ENCODE measurements at places on chromosomes 2 and 18.

DNA sequence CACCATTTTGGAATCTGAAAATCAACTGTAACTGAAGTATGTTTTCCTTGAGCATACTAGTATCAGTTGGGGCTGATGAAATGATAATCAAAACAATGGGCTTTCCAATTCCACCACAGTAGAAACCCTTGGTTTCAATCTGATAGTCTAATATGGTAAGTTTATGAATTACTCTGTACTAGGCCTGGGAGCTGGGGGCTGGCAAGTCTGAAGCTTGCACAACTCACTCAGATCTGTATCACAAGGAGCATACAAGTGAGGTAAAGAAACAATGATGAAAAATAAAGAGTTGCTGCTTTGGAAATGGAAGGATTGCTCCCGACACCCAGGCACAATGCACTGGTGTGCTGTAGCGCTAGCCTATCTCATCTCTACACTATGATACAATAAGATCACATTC, 19.4 kb downstream of the ZEB2 start:
- no peak for DNase-seq

DNA sequence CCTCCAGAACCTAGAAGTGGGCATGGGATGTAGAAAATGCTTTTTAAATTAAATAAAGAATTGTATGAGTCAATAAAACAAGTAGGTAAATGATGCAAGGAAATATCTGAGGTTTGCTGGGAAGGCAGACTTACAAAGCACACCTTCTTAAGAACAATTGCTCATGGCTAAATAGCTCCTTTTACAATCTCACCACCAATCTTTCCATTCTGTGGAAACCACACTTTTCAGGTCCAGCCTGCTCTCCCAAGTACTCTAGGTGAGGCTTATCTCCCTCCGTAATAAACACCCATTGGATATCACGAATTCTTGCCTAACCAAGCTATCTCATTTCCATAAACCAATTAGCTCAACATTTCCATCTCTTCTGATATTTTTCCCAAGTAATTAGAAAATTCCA, 91.5 kb upstream of the SLC8A1 start:
- no peak for DNase-seq

DNA sequence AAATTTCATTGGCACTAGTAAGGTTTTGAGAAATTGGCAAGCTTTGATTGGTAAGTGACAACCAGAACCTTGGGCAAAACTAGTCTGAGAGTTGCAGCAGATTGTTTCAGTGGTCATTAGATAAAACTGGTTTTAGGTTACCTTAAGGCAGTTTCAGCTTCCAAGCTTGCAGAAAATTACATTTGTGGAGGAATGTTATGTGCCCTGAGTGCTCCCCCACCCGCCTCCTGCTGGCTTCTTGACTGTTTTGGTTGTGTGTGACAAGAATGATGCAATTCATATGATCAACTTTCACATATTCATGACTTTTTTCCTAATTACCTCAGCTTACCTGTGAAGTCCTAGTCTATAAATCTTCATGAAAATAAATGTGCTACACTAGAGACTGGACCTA, 599.5 kb upstream of the ZNF804A start:
- DNase-seq, result no peak

GRCh38 chr2:101516823-101517690, 42.1 kb upstream of the RFX8 start:
- no peak for DNase-seq

GRCh38 chr2:229050133-229050532, 221.0 kb downstream of the PID1 start:
- DNase-seq, result no peak

DNA sequence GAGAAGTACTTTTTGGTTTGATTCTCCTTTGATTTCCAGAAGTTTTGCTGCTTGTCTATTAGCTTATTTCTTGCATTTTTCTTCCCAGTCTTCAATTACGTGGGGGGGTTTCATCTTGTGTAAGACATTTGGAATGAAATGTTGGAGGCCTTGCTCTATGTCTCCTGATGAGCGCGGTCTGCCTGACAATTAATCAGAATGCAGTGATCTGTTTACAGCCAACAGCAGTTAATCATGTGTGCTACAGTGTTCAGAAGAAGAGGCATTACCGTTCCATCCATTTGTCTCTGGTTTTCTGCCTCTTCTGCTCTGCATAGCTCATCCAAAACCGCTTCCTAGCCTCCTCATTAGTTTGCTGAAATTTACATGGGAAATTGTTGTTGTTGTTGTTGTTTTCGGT, 134.4 kb upstream of the ST6GAL2 start:
- DNase-seq, result no peak

- DNase-seq, result no peak
These were observed 3.6 kb downstream of the COL5A2 start for GRCh38 chr2:189175869-189176433.

DNA sequence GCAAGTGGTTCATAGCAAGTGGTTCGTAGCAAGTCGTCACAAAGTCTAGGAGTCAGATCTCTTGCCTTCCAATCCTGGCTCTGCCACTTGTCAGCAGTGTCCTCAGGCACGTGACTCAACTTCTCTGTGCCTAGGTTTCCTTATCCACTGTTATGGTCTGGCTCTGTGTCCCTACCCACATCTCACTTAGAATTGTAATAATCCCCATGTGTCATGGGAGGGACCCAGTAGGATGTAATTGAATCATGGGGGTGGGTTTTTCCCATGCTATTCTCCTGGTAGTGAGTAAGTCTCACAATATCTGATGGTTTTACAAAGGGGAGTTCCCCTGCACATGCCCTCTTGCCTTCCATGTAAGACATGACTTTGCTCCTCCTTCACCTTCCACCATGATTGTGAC, 51.8 kb upstream of the AP1S3 start:
- no peak for DNase-seq

DNA sequence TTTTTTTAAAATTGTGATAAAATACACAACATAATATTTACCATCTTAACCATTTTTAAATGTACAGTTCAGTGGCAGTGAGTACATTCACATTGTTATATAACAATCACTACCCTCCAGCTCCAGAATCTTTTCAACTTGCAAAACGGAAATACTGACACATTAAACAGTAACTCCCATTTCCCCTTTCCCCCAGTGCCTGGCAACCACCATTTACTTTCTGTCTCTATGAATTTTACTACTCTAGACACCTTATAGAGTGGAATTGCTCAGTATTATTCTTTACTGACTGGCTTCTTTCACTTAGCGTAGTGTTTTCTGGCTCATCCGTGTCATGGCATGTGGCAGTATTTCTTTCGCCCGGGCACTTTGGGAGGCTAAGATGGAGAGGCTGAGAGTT, 32.6 kb downstream of the FASTKD2 start:
- DNase-seq, result no peak

DNA sequence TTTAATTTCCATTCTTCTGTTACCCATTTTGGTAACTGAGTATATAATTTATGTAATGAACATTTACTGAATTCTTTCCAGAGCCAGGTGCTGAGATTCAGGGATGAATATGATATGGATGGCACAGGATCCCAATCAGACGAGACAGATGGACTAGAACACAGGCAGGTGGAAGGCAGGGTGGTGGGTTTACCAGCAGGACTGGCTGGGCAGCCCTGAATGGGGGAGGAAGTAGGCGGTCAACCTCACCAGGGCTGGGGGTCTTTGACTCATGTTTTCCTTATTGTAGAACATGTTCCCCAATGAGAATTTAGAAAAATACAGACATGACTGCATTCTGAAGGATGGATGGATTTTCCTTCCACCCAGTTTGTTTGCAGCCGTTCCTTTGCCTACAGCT, 80.3 kb downstream of the CIB4 start:
- DNase-seq, result no peak

GRCh38 chr18:76565238-76566173, 70.5 kb upstream of the ZNF516 start:
- DNase-seq, result no peak

DNA sequence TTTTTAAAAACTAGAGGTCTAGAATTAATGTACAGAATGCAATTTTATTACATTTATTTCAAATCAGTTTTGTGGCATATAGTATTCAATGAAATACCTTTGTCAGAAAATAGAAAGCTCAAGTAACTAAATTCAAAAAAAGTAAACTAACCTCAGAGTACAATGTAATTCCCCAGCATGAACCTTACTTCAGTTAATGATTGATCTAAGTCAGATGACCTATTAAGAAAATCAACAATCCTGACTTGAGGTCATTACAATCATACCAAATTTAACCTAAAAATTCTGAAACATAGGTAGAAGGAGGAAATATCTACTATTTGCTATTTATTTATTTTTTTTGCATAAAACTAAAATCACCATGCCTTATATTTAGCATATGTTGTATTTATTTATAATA, 142.9 kb downstream of the CCDC102B start:
- DNase-seq, result no peak

DNA sequence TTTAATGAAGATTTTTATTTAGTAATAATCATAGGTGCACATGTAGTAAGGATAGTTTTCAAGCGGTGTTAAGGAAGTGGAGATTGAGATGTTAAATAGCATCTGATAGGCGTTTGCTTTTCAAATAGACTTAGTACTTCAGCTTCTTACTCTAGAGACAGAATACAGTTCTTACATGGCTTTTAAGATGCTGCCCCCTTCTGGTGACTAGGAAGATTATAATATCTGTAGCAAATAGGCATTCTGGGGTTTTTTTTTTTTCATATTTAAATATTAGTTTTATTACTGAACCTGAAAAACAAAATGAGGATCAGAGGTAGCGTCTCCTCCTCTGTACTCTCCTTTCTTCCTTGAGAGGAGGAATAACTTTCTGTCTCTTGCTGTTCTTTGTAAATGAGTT, 100.2 kb downstream of the AGAP1 start:
- no peak for DNase-seq

DNA sequence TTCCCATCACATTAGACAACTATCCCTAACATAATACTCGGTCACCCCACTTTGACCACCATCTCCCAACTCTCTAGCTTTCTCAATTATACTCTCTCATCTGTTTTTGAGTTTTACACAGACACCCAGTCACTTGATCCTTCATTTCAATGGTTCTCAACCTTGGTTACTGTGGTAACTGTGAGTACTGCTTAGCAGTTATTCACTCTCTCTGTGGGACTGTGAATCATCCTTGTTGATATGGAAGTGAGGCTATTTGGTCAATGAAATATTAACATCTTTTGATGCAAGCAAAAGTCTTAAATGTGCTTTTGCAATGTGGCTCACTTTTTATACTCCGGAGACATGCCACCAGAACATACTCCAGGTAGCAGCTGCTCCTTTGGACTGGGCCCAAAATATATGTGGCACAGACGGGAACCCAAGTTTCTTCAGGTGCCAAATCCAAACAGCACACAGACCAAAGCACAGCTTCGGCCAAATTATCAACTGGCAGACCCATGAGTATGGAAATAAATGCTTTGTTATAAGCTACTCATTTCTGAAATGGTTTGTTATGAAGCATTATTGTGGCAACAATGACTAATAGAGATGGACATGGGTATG, 75.0 kb upstream of the SLC25A52 start:
- DNase-seq, result no peak

GRCh38 chr2:200012401-200012800, 57.0 kb downstream of the MAIP1 start:
- no peak for DNase-seq

DNA sequence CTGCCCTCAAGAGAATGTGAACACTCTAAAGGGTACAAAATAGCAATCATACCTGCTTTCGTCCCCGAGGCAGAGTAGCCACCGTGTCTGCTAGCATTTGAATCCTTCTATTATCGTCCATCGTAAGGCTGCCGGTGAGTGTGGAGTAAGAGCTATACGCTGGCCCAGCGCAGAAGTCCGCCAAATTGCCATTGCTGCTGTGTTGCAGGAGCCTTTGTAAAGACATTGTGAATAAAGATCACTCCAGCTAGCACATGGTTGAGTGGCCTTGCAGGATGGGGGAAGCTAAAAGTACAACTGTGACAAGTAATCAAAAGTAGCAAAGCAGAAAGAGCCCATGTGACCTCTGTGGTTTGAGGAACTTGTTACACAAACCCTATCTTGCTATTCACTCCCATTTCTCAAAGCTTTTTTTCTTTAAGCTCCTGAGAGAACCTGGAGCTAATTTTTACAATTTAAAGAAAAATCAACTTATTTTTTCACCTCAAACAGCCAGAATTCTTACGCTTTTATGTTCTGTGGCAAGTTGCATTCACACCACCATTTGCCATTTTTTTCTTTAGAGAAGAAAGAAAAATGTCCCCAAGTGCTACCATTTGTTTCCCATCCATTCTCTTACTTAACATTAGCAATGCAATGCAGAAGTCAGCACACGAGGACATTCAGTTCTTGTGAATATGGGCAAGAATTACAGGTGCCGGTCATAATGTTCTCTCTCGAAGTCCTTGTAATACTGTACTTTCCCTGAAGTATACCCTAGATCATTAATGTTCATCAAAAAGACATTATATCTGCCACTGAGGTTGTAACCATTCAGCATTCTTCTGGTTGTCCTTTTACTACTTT, at the start of gene CYTIP:
Gene CYTIP (minus strand): TSS at position 295 of the 846 bp plus-strand sequence. CDS start 69 bp downstream, at position 226.
- peak; percentile 35 for DNase-seq

GRCh38 chr18:36403896-36404820, 106.6 kb downstream of the FHOD3 start:
- DNase-seq, result no peak

GRCh38 chr2:176924909-176925534, 287.6 kb upstream of the HNRNPA3 start:
- no peak for DNase-seq

DNA sequence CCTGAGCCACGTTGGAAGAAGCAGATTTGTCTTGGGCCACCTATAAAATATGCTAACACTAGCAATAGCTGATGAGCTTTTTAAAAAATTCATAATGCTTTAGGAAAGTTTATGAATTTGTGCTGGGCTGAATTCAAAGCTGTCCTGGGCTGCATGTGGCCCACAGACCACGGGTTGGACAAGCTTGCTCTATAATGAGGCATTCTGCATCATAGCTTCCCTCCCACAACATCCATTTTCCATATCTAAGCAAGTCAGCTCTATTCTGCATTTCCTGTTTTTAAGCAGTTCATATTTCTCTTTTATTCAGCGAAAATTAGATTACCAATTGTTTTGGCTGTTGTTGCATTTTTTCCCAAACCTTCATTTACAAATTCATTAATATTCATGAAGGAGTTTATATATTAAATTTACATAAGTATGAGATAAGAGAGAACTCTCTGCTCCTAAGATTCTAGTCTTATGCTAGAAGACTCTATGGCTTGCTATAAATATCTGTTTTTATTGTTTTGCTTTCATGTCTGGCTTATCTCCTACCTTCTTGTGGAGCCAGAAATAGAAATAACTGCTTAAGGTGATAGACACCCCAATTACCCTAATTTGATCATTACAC, 114.5 kb upstream of the HNRNPA3 start:
- DNase-seq, result no peak

DNA sequence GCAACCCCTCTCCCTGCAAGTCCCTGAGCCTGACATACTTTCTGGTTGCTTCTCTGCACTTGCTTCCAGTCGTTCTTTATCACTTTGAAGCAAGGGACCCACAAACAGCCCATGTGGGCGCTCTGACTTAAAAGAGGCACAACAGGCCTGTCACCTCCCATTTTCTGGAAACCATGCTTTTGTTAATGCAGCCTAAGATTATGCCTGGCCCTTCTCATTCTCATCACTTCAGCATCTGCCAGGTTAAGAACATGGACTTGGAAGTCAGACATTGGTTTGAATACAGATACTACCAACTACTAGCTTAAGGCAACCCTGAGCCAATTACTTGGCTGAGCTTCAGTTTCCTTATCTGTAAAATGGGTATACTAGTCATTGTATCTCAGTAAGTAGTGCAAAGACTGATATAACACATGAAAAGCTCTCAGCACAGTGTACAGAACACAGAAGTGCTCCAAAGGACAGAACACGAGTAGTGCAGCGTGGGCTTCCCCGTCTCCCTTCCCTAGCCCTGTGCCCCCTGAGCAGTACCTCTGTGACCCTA, 141.4 kb downstream of the TNS1 start:
- no peak for DNase-seq

All from stimulated activated naive CD4-positive, alpha-beta T cell (primary cell).